ENCODE measurements at places on chromosomes 5 and 9. TPM values are rescaled to one million over a fixed set of nuclear protein-coding genes. Genes with fewer than 3 reads are reported as not detected.

Gene CLTA
- total RNA-seq, result 111 TPM

Gene NRARP
- 9.1 TPM for total RNA-seq

- peak; percentile 56 for DNase-seq
These were observed 10.5 kb downstream of the LURAP1L start for GRCh38 chr9:12785260-12785770.

DNA sequence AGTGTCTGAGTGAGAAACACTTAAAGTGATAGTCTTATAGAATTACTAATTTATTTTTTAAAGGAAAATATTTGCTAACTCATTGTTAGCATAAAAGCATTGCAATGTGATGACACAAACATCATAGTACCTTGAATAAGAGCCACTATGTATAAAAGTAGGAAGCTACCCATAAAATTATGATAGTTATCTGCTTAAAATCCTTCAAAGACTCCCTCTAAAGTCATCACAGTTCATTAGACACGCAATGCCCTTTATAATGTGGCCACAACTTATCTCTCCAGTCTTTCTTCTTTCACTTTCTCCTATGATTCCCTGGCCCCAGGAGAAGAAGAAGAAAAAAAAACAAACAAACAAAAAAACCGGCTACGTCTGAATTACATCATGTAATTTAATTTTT is 1144.0 kb upstream of the NUDT12 start:
- DNase-seq, result no peak

GRCh38 chr9:81522716-81523551 is 166.4 kb downstream of the TLE1 start:
- DNase-seq, result no peak

DNA sequence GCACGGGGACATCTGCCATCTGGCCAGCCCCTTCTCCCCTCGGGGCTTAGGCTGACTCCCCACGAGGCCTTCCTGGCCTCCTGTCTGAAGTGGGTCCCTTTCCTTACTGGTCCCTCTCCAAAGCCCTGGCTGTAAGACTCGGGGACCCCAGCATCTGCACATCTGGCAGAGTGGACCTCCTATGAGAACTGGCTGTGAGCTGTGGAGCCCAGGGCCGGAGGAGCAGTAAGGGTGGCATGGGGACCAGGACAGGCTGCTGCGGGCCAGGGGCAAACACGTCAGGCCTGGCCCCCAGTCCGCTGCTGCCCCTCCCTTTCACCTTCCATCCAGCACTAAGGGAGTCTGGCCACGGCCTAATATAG is 33.8 kb downstream of the EXOC3 start:
- no peak for DNase-seq

DNA sequence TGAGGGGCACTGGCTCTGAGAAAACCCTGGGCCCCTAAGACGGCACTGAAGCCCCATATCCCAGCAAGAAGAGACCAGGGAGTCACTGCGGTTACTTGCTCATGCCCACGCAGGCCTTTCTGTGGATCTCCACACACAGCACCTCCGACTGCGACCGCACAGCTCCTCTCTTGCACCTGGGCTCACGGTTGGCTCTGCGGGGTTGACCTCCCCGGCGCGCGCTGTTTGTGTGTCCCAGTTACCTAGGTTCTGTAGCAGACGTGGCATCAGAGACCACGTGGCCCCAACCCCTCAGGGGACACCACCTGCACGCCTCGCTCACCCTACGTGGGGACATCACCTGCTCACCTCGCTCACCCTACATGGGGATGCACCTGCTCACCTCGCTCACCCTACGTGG is 12.7 kb downstream of the LPCAT1 start:
- DNase-seq, result peak; percentile 9
